ENCODE measurements at places on chromosomes 12 and 14.

DNA sequence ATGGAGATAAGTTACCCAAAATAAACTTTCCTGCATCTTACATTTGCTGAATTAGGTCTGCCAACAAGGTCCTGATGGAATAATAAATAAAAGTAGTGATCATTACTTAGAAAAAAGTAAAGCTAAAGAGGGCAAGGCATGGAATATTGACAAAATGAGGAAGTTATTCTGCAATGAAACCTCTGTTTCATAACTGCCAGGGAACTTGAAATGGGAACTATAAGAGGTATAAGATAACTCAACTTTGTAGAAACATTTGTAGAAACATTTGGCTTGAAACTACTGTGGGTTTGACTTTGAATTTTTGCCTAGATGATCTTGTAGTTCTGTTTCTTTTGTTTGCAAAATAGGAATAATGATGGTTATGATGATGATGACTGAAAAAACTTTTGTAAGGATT is 18.7 kb upstream of the YBX3 start:
- no peak for DNase-seq

GRCh38 chr14:85590784-85591183 is 60.8 kb downstream of the FLRT2 start:
- no peak for DNase-seq

DNA sequence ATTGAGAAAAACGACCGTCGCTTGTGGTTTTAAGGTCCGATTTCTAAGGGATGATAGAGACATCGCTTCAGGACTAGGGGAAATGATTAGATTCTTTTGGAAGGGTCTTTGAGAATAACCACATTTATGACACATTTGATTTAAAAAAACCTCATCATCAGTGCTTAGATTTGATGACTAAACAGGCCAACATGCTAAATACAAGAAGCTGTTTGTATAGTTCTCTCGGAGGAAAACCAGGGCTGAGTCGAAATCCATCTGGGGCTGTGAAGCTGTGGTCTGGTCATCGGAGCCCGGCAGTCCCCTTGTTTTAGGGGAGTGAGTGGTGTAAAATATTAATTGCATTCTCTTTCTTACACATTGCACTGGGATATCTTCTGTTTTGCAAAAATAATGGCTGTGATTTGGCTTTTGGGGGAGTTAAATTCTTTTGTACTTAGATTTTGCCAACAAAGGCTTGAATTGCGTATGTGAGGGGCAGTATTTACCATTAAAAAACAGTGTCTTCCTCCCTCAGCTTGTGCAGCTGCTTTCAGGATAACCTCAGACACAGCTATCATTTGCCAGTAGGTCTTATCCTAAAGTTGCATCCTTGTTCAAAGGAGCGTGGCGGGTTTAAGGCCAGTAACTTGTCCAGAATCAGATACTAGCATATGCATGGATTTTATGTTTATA is 550 bp downstream of the GNG2 start:
- no peak for DNase-seq

DNA sequence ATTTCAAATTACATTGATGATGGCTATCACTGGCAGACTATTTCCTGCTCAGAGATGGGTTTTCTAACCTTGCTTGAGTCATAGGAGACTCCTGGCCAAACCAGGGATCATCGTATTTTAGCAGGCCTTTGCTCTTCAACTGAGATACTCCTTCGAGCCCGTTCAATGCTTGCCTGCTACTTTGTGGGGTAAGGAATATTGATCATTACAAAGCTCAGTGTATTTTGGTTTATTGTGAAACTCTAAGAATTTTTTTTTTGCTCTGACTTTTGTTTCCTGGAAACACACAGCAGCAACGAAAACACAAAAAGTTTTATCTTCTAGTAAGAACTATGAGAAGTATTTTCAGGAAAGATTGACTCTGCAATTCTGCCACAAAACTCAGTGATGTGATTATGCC is 4.1 kb downstream of the GPRC5D start:
- no peak for DNase-seq

GRCh38 chr14:74763803-74764531 is 851 bp downstream of the YLPM1 start:
- peak; percentile 42 for DNase-seq

DNA sequence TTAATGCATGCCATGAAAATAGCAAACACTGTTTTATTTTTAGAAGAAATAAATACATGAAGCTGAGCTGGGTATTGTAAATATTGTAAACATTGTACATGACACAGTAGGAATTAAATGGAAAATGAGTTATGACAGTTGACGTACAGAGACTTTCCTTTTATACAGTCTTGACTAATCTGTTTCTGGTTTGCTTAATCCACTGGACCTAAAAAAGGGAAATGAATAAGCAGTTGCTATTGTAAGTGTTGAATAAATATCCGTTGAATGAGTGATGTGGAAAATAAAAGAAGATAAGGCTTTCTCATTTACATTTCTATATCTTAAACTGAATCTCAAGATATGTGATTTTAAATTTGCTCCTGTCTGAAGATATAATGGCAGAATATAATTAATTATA is 15.0 kb downstream of the PMCH start:
- no peak for DNase-seq

- no peak for DNase-seq
Measured at GRCh38 chr12:62963486-62964041, 28.6 kb upstream of the PPM1H start.

DNA sequence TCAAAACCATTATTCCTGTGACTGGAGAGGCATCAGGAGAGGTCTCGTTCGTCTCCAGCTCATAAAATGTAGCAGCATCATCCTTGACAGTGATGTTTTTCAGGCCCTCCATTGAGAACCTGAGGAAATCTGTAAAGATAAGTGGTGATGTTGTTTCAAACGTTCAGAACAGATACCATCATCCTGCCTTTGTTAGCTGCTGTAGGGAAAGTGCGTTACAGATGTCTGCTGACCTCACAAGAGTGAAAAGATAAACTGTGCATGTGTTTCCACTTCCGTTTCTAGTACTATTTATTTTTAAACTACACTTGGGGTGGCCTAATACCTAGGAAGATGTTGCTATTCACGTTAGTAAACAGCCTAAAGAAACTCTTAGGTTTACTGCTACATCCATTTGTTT is 28.4 kb downstream of the BCL2L14 start:
- no peak for DNase-seq

DNA sequence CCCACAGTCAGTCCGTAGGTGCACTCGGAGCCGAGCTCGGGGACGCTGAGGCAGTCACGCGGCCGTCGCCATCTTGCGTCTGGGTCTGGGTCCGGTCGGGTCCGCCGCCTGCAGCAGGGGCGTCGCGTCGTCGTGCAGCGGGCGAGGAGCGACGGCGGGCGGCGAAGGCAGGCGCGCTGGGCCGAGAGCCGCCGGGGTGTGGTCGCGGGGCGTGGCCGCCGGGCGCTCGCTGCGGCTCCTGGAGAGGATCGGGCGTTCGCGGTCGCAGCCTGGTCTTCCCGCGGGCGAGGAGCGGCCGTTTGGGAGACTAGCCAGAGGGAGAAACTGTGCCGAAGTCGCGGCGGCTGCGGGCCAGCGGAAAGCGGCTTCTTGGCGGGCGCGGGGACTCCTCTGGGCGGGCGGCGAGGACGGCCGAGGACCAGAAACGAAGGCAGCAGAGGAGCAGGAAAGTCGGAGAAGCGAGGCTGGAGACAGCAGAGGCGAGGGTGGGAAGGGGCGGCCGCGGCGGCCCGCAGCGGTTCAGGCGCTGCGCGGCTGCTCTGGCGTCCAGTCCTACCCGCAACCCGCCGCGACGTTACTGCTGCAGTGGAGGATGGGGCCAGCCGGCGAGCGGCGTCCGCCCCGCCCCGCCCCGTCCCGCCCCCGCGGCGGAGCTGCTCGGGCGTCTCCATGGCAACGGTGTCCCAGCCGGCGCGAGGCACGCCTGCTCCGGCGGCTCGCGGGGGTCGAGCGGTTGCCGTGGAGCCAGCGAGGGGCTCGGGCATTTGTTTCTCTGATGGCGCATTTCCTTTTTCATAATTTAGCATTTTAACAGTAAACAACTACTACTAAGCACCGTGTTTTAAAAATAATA is at the start of gene PNMA1:
TSS of gene PNMA1 (minus strand) at position 582 of the 853 bp plus-strand sequence. CDS start 745 bp downstream, outside the sequence.
- DNase-seq, result peak; percentile 81

GRCh38 chr14:104036212-104036611 is 49.3 kb upstream of the ASPG start:
- DNase-seq, result no peak

GRCh38 chr14:81453166-81453766 is 53.1 kb upstream of the STON2 start:
- peak; percentile 70 for DNase-seq

DNA sequence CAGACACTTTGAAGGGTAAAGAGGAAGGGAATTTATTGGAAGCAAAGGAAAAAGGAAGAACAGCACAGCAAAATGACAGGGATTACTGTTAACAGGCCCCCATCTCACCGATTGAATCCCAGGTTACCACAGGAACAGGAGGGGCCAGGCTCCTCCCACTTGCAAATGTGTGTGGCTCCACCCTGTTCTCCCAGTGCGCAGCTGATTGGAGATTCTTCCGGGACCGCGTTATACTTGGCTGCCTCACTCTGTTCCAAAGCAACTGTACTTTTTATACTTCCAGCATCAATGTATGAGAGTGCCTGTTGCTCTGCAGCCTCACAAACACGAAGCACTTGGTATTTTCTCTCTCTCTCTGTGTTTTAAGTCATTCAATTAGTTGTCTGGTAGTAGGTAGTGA is 273.6 kb upstream of the MDGA2 start:
- DNase-seq, result no peak

DNA sequence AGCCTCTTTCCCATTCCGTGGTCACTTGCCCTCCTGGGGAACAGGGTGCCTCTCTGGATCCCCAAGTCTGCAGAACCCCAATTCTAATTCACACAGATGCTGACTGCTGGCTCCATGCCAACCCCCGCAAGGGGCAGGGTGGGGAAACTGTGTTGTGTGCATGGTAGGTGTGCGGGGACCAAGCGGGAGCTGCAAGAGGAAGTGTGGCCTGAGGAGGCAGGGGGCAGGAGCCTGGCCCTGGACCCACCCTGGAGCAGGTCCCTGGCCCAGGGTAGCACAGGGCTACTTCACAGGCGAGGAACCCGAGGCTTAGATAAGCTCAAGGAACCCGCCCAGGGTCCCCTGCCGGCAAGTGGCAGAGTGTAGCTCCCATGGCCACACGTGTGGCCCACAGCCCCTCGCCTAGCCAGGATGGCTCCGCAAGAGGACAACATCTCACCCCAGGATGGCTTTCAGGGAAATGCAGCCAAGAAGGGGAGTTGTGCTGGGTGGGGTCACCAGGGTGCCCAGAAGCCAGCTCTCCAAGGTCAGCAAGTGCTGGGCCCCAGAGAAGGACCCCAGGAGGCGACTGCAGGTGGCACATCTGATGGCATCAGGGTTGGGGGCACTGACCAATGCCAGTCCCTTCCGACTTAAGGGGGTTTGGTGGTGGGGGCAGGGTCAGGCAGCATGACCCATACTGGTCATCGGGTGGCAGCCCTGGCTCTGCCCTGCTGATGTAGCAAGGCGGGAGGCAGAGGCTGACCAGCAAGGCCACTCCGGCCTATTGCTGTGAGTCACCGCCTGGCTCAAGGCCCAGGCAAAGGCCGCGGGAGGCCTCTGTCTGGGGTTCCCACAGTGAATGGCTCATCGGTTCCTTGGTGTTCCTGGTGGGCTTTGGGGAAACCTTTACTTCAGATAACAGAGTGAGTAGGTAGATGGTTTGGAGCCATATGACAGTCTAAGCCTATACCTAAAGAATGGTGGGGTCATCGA is 37.3 kb upstream of the EML1 start:
- DNase-seq, result no peak

DNA sequence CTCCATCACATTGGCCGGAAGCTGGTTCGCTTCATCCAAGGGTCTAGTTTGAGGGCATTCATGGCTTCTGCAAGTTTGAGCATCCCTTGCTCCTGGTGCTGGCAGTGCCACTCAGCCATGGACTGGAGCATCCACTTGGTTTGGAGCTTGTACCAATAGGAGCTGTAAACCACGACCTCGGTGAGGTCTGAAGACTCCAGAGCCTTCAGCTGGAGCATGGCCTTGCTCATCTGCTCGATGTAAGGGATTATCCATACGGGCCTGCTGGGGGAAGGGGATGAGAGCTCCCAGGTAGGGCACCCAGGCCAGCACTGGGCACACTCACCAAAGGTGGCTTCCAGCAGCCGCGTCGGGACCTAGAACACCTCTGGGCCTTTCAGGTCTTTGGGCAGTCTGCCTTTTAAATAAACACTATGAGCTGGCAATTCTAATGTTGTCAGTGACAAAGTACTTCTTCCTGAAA is 13.5 kb downstream of the FOS start:
- no peak for DNase-seq

DNA sequence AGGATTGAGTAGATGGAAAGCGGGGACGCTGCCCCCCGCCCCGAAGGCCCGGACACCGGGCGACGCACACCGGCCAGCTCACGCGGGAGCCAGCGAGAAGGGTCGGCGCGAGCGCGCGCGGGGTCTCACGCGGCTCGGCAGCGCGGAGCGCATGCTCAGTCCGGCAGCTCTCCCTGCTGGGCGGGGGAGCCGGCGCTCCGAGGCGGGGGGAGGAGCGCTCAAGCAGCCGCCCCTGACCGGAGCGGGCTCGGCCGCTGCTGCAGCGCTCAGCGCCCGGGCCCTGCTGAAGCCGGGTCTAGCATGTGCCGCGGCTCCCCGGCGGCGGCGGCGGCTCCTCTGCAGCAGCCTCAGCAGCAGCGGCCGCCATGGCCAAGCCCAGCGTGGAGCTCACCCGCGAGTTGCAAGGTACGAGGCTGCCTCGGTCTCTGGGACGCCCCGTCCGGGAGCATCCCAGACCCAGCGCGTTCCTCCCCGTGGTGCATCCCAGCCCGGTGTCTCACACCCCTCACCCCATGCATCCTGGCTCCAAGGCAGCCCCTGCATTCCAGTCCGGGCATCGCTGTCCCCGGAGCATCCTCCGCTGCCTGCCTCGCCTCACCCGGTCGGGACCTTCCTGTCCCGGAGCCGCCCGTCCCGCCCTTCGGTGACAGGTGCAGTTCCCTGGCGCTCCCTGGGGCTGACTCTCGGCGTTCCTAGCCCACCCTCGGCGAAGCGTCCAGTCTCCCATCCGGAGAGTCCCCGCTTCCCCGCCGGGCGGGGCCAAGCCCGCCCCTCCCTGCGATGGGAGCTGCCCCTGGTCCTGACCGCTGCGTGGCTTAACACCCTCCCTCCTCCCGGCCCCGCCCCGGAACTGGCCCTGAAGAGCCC is at the start of gene CARMIL3:
TSS of gene CARMIL3 (plus strand) at position 221 of the 867 bp plus-strand sequence. CDS start at position 366, 145 bp downstream.
- DNase-seq, result peak; percentile 85

DNA sequence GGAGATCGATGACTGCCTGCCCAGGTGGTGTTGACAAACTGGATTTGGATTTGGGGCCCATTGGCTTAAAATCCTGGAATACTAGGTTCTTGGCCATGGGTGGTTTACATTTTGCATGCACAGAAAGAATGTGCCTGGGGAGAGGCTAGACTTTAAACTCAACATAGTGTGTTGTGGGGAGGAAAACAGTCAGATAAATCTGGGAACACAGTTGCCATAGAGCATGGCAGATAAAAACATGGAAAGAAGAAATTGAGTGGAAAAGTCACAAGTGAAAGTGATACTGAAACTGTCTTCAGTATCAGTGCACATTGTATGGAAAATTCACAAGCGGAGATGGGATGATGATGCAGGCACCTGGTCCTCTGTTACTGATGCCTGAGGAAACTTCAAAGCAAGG is 95.2 kb downstream of the SSPN start:
- DNase-seq, result peak; percentile 67

- DNase-seq, result no peak
Measured at GRCh38 chr14:77155083-77155482, 13.5 kb upstream of the ZDHHC22 start.

All from small intestine (tissue), 16 donors.